ENCODE measurements at places on chromosomes 2 and 18.

DNA sequence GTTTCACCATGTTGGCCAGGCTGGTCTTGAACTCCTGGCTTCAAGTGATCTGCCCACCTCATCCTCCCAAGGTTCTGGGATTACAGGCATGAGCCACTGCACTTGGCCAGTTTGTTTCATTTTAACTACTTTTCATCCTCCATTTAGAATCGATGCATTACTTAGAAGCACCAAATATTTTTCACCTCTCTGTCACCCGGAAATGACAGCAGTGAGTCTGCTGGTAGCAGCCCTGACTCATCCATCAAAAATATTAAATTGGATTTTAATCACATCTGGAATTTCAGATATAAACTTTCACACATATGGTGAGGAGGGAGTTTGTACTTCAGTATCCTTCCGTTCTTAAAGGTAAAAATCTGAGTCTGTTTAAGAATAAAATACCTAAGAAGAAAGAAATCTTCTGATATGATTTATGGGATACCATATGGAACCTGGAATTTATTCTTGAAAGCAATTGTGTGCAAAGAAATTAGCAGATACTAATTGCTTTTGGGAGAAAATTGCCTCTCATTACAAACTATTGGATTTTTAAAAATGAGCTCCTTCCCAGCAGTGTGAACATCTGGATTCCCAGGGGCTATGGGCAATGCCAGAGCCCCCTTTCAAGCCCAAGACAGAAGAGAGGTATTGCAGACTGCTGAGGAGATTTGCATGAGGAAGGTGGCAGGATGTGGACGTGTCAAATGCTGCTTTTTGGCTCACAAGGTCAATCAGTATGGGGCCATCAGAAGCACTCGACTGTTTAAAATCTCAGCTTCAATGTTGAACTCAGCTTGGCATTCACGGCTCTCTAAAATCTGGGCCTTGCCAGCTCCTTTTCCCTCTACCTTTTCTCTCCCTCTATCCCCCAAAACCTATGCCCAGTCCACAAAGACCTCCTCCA lies 279.5 kb upstream of the SIX2 start:
- DNase-seq, result no peak

DNA sequence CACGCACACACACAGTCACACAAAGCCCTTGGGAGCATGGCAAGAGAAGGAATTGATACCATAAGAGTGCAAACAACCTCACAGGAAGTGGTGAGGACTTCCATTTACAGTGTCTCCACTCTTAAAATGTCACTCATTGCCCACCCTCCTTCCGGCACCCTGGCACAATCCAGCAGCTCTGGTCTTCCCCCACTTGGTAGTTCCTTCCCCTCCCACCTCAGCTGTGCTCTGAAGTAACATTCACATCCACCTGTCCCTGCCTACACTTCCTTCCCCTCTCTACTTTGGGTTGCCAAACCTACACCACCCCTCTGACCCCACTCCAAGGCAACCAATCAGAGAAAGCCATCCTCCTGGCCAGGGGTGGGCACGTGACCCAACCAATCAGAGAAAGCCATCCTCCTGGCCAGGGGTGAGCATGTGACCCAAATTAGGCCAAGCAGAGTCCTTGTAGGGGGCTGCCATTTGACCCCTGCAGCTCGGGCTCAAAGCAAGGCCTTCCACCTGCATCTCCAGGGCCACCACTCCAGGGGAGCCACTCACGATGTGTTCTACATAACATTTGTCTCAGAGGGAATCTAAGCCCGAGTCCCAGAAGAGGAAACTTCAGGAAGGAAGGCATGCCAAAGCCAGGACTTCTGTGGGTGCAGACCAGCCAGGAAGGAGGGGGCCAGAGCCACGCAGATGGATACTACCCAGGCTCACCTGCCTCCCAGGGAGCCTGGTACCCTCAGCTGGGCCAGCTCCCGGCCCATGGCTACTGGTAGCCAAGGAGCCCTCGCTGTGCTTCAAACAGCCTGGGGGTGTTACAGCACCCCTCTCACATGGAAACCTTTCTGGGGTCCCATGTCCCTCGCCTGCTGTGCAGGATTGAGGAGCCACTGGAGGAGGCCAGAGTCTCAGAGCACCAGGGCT lies 21.2 kb downstream of the CYP26B1 start:
- no peak for DNase-seq

- DNase-seq, result no peak
Measured at GRCh38 chr2:209922116-209922515, 80.3 kb upstream of the RPE start.

DNA sequence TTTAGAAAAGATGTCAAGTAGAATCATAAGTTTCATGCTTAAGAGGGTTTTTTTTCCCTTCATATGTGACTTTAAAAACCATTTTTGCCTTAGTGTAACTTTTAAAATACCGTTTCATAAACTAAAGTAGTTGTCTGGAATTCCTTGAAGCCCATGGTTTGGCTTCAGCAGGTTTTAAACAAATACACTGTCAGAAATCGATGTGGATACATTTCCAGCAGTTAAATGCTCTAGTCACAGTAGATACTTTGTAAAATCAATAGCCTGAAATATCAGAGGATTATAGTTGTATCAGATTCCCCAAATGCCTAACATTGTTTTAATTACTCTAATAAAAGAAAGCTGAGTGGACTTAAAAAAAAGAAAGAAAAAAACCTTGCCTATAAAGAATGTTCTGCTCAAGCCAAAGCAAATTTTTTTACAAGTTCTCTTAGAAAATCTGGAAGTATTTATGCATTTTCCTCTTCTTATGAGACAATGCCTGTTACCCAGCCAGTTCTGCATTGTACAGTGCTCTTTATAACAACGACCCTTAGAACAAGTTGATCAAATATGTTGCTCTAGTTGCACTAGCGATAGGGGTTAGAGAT lies 260.5 kb downstream of the LTBP1 start:
- no peak for DNase-seq
